Central memory CD4-positive, alpha-beta T cell (primary cell): ENCODE measurements at places on chromosomes 16 and 17.

DNA sequence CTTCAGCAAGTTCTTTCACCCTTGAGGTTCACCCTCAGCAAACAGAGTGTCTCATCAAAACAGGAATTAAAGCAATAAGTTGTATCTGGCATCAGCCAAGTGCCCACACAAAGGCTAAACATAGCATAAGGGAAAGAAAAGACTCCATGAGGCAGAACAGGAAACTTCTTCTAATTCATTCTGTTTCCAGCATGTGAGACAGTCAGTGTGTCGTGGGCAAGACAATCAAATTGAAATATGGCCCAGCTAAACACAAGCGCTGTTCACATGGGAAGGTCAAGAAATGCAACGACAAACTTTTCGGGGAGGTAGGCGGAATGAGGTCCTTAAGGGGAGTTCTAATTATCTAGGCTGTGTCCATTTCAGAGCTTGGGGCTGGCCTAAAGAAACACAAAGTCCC lies 393.4 kb downstream of the HAPSTR1 start:
- no peak for DNase-seq

- peak; percentile 42 for DNase-seq
Observed at GRCh38 chr16:21626659-21627277, 25.6 kb downstream of the IGSF6 start.

DNA sequence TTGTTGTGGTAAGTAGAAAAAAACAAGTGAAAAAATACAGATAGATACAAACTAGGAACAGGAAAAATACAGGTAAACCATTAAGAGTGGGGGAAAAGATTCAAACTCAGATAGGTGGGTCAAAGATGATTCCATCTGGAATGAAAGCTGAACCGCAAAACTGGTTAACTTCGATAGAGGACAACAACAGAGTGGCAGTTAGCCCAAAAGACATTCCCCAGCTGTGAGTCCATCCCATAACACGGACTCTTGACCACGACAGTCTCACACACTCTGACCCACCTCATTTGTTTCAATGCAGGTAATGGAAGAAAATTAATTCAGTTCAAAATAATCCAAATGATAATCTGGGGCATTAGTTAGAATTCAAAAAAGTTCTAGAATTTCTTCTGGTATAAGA lies 13.5 kb downstream of the ELAC2 start:
- no peak for DNase-seq

DNA sequence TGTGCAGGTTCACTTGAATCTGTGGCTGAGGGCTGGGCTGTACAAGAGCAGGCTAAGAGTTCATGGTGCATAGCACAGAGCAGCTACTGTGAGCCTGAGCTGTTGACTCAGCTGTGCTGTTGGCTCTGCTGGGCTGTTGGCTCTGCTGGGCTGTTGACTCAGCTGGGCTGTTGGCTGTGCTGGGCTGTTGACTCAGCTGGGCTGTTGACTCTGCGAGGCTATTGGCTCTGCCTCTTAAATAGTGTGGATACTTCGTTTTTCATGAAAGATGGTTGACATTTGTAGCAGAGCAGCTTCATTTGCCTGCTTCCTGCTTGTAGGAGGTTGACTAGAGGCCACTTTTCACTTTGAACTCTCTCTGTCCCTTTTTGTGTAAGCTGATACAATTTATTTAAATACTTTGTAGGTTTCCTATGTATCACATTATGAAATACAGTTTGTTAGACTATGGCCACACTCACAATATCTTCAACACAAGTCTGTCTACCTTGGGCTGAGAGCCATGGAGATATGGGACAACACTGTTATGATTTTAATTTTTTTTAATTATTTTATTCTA lies 40.3 kb upstream of the CCNF start:
- DNase-seq, result no peak

GRCh38 chr16:31819948-31820347 lies 53.7 kb upstream of the ZNF267 start:
- no peak for DNase-seq

DNA sequence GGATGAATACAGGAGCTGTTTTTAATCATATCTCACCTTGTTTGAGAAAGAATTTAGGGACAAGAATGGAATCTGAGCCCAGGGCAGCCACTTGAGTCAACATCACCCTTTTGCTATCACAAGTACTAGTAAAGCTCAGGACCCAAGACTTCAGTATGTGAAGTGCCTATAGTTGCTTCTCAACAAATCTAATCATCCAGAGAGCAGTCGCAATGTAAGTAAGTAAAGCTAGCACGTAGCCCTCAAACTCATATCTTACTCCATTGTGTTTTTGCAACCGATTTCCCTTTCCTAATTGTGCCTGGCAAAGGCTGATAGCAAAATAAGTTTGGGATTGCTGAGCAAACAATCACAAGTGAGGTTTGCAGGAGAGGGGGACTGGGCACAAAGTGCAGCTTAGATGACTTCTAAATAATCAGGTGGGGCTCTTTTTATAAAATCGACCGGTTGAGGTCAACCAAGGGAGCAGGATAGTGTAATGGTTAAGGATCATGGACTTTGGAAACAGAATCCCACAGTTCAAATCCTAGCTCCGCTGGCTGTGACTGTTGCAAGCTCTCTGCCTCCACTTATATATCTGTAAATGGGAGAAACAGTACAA lies 13.0 kb downstream of the TOB1 start:
- DNase-seq, result no peak

DNA sequence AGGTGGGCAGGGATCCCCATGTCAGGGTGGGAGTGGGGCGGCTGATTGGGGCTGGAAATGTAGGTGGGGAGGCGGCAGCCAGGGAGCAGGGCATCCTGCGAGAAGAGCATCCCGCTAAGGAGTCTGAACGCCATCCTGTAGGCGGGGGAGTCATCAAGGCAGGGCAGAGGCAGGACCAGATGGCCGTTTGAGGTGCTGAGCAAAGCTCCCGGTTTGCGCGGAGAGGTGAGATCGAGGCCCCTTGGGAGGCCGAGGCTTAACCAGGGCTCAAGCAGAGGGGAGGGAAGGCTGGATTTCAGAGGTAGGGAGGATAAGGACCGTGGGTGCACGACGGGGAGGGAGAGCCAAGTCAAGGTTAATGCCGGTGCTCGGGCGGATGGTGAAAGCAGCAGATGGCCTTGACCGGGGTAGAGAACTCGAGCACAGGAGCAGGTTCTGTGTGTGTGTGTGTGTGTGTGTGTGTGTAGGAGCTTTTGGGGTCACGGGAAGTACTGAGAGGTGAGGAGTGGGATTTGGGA lies 472 bp upstream of the NME2 start:
- DNase-seq, result no peak

- DNase-seq, result no peak
Observed at GRCh38 chr16:49020436-49020835, 261.2 kb downstream of the CBLN1 start.

GRCh38 chr17:3812771-3813170 lies 11.8 kb upstream of the ITGAE start:
- no peak for DNase-seq

DNA sequence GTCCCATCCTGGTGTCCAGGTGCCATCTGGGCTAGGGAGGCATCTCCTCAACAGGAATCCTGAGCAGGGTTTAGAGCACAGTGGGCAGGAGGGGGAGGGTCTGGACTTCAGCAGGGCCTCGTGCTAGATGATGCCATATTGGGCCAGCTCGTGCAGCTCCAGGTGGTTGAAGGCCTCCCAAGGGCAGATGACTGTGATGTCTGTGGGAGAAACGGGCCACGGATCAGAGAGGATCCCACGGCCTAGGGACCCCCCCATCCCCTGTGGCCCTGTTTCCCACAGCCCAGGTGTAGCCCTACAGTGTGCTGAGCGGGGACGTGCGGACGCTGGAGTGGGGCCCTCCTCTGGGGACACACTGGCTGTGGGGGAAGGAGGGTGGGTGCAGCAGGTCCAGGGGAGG lies 5.4 kb downstream of the PDE6G start:
- no peak for DNase-seq

- no peak for DNase-seq
Observed at GRCh38 chr16:88830258-88830657, 18.5 kb upstream of the APRT start.

GRCh38 chr17:32235588-32235987 lies 30.0 kb upstream of the RHBDL3 start:
- DNase-seq, result no peak

DNA sequence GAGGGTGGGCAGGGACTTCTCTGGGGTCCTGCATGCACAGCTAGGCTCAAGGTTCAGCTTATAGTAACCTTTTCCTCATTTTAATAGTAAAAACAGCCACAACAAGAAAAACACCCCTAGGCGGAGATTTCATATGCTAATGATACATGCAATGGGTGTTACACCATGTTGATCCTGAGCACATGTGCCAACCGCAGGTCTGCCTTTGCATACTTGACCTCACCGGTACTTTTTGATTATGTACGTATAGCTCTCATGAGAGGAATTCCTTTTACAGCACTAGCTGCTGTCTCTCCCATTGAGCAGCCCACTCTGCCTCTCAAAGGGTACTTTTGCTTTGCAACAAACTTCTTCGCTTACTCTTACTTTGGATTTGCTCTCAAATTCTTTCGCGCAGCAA lies 1.9 kb downstream of the KRTAP4-8 start:
- DNase-seq, result no peak

- DNase-seq, result no peak
Observed at GRCh38 chr16:4511441-4512082, 27.0 kb downstream of the CDIP1 start.

DNA sequence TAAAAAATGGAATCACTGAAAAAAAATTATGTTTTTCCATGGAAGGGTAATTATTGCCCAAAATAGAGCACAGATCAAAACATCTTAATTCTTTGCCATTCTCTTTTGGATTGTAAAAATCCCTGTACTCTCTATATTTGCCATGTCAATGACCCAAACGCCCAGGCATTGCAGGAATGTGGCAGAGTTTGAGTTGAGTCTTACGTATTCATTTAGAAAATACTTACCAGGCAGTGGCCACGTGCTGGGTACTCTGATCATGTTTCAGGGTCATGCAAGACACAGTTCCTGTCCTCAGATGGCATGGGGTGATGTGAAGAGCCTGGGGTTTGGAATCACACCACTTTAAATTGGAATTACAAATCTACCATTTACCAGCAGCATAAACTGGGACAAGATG lies 267.7 kb downstream of the ABCC12 start:
- DNase-seq, result no peak

- DNase-seq, result no peak
Observed at GRCh38 chr16:50944436-50944835, 202.6 kb downstream of the CYLD start.

DNA sequence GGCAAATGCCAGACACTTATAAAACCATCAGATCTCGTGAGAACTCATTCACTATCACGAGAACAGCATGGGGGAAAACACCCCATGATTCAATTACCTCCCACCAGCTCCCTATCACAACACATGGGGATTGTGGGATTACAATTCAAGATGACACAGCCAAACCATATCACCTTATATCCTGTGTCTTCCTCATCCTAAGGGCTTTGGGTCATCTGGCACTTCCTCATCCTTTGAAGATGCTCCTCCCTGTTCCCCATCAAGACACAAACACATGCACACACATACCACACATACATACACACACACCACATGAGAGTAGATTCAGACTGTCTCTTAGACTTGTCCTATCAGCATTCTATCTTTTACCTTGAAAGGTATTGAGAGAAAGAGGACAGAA lies 2.8 kb upstream of the PMFBP1 start:
- DNase-seq, result no peak

DNA sequence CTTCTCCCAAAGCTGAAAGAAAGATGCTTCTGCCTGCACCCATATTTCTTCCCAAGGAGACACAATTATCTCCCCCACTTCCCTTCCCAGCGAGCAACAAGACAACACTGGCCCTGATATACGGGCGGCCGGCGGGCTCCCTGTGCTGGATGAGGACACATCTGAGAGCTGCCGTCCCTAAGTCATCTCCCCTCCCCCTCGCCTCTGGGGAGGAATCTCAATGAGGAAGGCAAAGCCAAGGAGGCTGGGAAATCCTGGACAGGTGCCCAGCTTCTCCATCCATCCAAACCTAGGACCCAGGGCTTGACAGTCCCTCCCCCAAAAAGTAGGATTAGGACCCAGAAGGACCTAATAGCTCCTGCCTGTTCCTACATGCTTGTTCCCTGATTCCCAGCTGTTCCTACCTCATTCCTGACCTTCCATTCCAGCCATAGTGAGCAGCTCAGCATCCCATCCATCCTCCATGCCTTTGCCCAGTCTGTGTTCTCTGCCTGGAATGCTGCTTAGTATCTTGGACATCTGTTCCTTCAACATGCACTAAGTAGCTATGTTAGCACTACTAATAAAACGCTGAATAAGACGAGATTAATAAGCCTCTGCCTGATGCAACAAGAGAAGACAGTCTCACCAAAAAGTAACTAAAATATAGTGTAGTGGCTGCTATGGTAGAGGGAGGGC lies 167.9 kb downstream of the CCT6B start:
- DNase-seq, result no peak

- no peak for DNase-seq
Observed at GRCh38 chr16:20249211-20249610, 78.1 kb downstream of the GP2 start.

- DNase-seq, result no peak
Observed at GRCh38 chr17:64354824-64355535, 35.7 kb downstream of the PECAM1 start.

DNA sequence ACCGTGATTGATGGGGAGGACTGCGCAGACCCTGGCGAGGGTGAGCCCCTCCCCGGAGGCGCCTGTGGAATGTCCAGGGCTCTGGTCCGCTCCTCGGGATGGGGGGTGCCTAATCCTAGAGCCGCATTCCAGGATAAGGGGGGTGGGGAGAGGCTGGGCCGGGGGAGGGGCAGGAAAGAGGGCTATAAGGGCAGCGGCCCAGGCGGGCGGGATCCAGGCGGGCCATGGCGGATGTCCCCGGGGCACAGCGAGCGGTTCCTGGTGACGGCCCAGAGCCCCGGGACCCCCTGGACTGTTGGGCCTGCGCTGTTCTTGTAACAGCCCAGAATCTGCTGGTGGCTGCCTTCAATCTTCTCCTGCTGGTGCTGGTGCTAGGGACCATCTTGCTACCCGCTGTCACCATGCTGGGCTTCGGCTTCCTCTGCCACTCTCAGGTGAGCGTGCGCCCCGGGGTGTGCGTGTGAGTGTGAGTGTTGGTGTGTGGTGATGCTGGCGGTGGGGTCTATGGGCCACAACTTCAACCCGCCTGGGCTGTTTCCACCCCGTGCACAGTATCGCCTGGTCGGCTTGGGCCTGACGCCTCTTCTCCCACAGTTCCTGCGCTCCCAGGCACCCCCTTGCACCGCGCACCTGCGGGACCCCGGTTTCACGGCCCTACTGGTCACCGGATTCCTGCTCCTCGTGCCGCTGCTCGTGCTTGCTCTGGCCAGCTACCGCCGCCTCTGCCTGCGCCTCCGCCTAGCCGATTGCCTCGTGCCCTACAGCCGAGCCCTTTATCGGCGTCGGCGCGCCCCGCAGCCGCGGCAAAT lies at the start of gene TMEM88:
TMEM88 (plus strand) TSS at position 216 of the 809 bp plus-strand sequence; CDS start at position 225, 9 bp downstream.
- DNase-seq, result no peak
